NCI-H187 (cell line): ENCODE measurements at places on chromosomes 4 and X.

DNA sequence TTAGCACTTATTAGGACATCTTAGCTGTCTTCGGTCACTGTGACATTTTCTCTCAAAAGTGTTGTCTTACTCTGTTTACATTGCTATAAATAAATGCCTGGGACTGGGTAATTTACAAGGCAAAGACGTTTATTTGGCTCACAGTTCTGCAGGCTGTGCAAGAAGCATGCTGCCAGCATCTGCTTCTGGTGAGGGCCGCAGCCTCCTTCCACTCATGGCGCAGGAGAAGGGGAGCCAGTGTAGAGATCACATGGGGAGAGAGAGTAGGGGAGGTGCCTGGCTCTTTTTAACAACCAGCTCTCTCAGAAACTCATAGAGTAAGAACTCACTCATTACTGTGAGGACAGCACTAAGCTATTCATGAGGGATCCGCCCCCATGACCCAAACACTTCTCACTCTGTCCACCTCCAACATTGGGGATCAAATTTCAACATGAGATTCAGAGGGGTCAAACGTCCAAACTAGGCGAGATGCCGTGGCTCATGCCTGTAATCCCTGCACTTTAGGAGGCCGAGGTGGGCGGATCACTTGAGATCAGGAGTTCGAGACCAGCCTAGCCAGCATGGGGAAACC lies 43.5 kb upstream of the HERC6 start:
- DNase-seq: no peak

DNA sequence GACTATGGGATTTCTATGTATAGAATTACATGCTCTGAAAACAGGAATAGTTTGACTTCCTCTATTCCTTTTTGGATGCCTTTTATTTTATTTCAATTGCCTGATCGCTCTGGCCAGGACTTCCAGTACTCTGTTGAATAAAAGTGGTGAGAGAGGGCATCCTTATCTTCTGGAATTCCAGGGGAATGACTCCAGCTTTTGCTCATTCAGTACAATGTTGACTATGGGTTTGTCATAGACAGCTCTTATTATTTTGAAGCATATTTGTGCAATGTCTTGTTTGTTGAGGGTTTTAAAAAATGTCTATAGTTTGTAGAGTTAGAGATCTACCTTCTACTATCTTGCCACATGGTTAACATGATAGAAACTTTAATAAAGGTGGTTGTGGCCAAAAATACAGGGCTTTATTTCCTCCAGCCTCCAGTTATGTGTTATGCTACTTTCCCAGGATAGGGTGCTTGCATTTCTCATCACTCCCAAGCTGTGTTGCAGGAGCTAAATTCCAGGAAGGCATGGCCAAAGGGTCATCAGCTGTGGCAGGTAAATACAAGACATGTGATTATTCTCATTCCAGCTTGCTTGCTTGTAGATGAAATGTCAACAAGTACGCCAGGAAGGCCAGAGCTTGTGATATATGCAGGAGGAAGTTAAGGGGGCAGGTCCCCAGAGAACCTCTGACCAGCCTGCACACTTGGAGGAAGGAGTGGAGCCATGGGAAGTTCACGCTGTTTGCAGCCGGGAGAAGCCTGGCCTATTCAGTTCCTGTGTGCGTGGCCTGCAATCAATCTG lies 142.4 kb upstream of the CPXCR1 start:
- DNase-seq: no peak

DNA sequence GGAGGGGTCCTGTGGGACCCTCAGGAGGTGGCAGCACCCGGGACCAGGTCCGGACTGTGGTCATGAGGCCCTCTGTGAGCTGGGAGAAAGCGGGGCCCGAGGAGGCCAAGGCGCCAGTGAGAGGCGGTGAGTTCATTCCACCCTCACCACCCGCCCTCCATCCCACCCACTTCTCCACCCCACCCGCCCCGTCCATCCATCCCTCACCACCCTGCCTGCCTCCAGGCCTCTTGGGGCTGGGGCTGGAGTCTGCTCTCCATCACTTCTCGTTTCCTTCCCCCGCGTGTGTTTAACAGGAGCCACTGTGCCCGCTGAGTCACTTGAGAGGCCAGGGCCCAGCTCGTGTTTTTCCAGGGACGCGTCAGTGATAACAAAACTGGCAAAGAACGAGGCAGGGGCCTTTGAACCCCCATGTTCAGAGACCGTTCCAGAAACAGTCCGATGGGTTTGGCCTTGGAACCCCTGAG lies 6.2 kb downstream of the SH3TC1 start:
- DNase-seq: no peak

GRCh38 chr4:10554694-10555093 lies 97.5 kb upstream of the ZNF518B start:
- peak; percentile 48 for DNase-seq

GRCh38 chr4:8201321-8201781 lies 2.3 kb downstream of the SH3TC1 start:
- no peak for DNase-seq

DNA sequence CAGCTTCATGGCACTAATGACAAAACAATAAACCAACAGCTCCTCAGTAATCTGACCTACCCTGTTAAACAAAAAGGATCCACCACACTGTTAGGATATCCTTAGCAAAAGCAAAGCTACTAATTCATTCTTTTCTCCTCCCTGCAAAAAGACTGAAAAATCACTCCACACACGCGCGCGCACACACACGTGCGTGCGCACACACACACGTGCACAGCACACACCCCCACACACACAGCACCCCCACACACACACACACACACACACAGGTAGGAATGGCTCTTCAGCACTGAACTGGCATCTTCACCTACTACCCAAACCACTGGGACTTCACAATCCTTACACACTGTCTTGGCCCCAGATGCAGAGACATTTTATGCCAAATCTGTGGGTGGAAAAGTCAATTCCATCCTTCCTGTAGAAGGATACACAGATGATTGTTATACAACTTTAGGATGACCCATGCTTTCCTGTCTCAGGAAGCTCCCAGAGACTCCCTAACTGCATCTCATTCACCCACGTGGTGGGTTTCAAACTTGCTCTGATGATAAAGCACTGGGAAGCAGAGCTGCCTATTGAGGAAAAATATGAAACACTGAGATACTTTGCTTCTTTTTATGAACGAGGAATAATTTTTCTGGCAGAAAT lies 102.5 kb downstream of the TSPAN5 start:
- DNase-seq: no peak

GRCh38 chrX:101397779-101398178 lies 7.0 kb downstream of the RPL36A start:
- DNase-seq: no peak

- DNase-seq: no peak
These were observed 514.2 kb upstream of the DIPK2B start for GRCh38 chrX:45714866-45715265.

GRCh38 chr4:53595834-53596233 lies 4.5 kb upstream of the LNX1 start:
- DNase-seq: no peak

- no peak for DNase-seq
These were observed 39.4 kb downstream of the RAPGEF2 start for GRCh38 chr4:159142241-159142640.

GRCh38 chrX:153469811-153470410 lies 465 bp downstream of the HAUS7 start:
- no peak for DNase-seq

DNA sequence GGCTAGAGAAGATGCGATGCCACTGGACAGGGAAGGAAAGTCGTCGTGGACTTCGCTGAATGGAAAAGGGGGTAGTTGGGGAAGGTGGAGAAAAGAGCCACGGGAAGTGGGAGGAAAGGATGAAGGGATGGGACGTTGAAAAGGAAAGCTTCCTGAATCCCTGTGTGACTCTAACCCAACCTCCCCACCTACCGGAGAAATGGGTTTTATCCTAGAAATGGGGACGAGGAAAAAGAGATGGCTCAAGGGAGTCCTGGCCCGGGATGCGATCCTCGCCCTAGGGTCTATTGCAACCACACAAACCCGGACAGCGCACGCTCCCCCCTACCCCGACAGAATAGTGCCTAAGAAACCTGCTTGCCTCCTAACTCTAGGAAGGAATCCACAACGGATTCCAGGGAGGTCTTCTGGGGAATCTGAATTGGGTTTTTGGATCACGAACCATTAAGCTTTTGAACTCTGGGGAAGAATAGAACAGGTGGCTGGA lies 738 bp upstream of the TSPAN5 start:
- DNase-seq: no peak

DNA sequence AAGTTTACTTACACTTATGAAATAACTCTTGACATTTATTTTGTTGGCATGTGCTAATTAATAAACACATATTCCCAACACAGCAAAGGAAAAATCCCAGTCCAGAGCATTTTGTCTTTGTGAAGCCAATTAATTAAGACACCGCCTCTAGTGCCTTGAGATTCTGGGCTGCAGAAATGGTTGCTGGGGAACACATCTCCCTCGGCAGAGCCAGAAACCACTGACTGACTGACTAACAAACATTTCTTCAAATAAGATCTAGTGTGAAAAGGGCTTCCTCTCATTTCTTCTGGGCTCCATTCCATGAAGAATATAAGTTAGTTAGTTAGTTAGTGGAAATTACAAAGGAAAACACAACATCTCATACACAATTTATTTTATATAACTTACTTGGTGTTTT lies 28.4 kb upstream of the NAP1L5 start:
- no peak for DNase-seq

DNA sequence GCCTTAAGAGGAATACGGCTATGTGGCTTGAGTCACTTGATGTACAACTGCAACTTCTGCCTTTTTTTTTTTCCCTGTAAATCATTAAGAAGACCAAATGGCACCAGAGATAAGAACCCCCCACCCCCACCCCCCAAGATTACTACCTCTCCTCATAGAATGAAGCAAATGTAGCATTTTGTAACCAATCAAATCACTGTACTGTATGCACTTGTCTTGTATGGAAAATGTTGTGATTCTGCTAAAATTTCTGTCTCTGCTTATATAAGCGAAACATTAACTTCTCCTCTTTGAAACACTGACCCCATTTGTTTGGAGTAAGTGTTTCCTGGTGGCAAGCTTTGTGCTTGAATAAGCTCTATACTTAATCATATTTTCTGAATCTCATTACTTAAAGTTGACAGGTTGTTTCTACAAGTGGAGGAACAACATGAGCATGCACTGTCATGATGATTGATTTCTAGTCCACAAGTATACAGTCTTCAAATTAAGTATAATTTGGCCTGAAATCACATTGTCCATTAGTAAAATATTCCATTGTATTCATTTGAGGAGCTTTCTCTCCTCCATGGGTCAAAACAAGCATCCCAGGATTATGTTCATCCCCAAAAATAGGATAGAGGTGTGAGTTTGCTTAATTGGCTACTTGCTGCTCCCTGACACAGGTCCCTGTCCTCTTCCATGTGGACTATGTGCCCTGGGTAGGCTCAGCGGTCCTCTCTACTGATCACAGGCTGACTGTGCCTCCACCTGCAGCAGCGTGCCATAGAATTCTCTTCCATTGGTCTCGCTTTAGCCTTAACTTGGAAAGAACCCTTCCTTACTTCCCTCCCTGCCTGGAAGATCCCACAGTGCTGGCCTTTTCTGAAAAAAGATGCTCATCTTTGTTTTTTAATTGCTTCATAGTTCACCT lies 104.0 kb upstream of the BMP2K start:
- DNase-seq: no peak

DNA sequence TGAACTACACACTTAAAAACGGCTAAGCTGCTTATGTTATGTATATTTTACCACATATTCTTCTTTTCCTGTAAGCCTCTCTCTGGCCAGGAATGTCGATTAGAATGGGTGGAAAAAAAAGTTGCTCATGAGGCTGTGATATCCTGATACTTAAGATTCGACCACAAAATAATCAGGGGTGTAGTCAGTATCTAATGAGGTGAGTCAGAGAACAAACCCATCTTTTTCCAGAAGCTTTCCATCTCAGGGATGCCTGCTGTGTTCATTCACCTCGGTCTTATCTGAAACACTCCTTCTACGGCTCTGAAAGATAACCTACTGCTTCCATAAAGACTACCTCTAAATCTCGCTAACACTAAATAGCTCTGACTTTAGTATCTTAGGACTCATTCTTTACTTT lies 142.7 kb upstream of the MAP3K15 start:
- DNase-seq: no peak

DNA sequence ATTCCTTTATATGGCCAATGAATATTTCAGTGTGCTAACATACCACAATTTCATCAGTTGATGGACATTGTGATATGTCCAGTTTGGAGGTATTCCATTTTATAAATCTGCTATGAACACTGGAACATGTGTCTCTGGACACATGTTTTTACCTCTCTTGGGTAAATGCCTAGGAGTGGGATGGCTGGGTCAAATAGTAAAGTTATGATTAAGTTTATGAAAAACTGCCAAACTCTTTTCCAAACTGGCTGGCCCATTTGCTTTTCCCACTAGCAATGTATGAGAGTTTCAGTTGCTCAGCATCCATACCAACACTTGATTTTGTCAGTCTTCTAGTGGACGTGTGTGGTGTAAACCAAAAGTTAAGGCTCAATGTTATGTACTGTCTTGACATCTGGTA lies 40.5 kb downstream of the CEP44 start:
- DNase-seq: no peak

GRCh38 chr4:151743894-151744293 lies 16.9 kb downstream of the GATB start:
- no peak for DNase-seq
